ENCODE measurements at places on chromosomes 1 and 21.

DNA sequence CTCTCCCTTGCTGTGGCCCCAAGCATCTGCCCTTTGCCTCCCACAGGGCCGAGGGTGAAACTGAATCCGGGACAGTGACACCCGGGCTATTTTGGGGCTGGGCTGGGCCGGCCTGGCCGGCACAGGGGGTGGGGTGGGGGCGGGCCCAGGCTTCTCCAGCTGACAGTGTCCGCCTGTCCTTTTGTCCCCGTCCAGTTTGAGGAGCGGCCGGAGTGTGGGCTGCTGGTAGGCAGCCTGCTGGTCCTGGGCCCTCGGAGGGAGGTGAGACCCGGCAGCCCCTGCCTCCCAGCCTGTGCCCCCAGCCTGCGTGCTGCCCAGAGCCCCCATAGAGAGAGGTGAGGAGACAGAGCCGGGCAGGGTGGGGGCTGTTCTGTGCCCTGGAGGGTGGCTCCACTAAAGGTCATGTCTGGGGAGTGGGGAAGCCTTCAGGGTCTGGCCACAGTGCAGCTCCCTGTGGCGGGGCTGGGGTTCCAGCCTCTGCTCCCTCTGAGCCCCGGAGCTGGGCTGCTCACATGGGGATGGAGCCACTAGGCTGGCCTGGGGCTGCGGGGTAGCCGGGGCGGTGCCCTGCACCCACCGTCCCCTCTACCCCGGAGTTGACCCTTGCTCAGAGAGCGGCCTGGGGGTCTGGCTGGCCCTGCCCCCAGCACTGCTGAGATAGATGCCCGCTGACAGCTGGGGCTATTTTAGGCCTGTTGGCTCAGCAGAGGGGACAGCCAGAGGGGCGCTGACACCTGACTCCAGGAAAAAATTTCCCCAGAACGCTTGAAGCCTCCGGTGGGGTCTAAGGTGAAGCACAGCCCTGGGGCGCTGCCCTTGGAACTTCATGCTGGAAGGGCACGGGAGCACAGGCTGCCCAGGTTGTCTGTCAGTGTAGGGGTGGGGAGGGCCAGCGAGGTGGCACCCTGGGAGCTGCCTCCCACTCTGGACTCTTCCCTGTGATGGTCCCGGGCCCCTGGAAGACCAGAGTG is at the start of gene OBSCN:
TSS of gene OBSCN (plus strand) at position 194 of the 971 bp plus-strand sequence. CDS start 3,740 bp downstream, outside the sequence.
- no peak for DNase-seq

DNA sequence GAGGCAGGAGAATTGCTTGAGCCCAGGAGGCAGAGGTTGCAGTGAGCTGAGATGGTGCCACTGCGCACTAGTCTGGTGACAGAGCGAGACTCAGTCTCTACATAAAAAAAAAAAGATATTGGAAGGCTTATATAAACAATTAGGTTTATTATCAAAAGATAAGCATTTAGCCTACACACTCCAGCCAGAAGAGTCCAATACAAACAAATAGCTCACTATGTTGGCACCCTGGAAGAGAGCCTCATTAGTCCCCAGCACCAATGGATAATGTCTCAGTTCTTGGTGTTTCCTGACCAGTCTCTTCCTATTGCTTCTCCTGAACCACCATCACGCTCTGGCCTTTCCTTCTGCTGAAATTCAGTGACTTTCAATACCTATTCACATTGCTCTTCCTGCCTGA is 48.6 kb upstream of the ATP1A1 start:
- no peak for DNase-seq

DNA sequence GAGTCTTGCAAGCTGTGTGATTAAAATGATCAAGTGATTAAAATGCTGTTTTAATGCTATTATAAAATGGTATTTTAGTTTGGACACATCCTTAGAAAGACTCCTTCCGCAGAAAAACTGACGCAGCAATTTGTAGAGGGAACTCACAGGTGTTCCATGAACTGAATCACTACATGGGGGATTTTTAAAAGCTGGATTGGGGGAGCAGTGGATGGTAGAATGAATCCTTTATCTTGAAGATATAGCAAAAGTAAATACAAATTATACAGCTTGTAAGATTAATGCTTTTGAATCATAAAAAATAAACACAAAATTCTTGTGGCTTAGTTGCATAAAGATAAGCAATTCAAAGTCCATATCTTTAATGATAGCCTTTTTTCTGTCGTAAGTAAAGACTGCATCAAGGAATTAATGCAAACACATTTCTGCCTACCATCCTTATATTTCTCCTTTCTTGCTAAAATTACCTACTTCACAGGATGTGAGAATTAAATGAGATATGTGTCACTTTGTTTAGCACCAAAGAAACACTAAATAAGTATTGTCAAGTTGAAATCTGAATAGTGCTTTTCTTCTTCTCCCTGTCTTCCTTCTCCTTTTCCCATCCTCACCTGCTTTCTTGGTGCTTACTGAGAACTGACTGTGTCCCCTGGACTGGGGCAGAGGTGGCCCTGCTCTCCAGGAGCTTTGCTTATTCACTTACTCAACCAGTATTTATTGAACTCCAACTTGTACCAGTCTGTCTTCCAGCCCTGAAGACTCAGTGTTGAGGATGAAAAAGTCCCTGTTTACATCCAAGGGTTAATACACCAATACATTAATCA is 61.5 kb upstream of the F3 start:
- no peak for DNase-seq

DNA sequence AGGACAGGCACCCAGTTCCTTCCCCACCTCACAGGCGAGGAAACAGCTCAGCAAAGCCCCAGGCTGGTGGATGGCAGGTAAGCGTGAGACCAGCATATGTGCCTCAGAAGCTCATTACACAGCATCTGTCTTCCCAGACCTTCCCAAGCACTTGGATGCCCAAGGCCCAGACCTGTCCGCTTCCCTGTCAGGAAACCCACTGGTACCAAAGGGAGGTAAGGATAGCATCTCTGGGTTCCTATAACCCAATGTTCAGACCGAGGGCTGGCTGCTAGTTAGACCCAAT is 3.3 kb downstream of the POFUT2 start:
- no peak for DNase-seq

- DNase-seq, result no peak
These were observed 120.8 kb downstream of the CLEC20A start for GRCh38 chr1:178376008-178376407.

DNA sequence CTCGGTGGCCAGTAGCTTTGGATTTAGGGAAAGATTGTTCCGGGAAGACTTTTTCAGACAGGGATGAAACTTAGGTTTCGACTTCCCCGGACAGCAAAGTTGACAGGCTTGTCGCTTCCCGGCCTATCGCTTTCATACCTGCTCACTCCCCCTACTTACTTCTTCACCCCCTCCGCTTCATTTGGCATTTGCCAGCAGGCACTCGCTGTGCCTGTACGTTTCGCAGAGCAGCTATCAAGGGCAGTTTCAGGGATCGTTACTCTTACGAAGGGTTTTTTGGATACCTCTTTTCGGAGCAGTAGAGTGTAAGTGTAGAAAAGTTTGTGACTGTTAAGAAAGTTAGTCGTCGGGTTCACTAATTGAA is 393 bp downstream of the BLZF1 start:
- no peak for DNase-seq
